ENCODE measurements at places on chromosomes 12 and 14.
A peak's percentile ranks its signal among the peaks of the same experiment; 100 is the strongest.

- peak; percentile 63 for DNase-seq
Measured at GRCh38 chr14:101838476-101838875, 77.0 kb downstream of the PPP2R5C start.

DNA sequence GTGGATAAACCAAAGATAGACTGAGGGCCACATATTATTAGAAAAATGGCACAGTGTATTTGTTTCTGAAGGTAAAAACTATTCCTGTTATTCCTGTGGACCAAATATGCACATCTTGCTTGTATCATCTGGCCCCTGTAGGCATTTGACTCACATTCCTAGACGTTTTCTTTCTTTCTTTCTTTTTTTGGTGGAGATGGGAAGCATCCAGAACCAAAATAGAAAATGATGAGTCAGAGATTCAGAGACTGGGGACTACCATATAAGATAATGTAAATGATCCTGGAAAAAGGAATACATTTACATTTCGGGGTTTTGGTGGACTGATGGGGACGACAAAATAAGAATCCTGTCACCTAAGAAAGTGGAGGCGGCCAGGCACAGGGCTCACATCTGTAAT is 24.2 kb downstream of the TRIM9 start:
- DNase-seq = no peak

DNA sequence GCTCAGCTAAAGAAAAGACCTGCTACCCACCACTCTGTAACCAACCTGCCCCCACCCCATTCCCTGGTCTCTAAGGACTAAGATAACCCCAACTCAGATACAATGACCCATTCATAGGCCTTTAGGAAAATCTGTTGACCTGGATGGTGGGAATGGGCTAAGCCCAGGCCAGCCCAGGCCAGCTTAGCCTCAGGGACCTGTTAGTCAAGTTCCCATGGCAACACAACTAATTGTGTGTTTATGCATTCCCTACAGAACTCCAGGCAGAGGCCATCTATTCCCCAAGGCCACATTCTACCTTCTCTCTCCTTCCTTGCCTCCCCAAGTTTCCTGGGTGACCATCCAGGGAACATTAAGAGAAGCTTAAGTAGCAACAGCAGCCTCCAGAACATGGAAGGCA is 16.1 kb upstream of the KRT8 start:
- DNase-seq = no peak

DNA sequence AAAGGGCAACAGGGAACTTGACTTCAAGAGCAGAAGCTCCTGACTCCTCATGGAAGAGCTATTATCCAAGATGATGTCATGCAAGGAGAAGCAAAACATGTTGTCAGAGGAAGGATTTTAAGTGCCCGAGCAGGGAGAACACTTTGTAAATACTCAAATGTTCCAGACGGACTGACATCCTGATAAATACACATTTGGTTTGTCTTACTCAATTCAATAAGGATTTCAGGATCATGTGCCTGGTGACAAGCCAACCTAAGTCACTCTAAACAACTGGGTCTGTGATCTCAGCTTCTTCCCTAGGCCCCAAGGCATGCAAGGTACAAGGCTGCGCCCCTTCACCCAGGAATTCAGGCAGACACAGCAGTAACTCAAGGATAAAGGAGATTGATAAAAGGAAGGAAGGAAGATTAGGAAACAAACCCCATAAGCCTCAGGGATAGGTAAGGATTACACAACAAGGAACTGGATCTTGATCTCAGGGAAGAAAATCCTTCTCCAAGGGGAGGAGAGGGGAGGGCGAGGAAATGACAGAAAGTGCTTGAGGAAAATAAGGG is 26.8 kb upstream of the CEBPE start:
- DNase-seq = no peak

DNA sequence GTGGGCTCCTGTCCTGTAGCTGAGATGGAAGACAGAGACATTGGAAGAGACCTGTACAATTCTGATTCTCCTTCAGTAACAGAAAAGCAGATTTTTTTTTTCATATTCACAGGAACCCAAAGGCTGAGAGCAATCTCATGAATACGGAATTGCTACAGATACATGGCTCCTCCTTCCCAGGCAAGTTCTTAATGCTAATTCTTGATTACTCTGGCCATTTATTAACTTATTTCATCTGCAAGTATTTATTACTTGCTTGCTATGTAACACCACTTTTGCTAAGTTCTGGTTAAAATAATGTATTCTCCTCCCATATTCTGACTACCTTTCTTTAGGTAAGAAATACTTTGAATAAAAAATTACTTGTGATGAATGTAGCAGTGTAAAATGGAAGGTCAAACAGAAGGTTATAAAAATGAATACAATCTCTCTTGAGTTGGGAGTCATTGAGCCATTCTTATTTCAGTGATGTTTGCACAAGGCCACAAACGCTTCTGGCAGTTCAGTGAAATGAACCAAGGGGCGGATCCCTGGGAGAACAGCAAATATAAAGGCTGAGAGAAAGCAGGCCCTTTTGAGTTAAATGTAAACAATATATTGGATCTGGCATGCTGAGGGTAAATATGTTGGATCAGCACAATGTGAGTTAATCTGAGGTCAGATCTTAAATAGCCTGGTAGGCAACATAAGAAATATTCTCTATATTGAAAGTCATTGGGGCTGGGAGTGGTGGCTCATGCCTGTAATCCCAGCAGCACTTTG is 37.6 kb downstream of the MUCL1 start:
- DNase-seq = no peak

DNA sequence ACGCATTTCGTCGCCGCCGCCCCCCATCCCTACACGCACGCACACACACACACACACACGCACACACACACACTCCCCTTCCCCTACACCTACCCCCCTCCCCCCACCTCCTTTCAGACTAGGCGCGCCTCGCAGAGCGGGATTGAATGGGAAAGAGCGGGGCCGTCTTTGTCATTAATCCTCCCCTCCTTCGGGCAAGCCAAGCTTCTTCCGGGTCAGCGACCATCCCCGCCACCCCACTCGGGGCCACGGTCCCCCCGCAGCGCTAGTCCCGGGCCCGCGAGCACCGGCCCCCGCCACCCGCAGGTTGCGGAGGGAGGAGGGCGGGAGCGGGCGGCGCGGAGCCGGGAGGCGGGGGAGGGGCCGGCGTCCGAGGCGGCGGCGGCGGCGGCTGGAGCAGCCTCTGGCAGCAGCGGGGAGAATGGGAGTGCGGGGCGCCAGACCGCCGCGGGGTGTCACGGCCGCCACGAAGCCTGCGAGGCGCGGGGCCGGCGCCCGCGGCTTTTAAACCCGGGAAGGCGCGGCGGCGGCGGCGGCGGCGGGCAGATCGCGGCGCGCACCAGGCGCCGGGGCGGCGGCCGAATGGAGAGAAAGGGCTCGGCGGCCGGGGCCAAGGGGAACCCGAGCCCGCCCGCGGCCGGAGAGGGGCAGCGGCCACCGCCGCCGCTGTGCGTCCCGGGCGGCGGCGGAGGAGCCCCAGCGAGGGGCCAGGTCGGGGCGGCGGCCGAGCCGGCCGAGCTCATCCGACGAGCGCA is at the start of gene TTC9:
Gene TTC9, plus strand, starts transcription at position 369 of the 755 bp plus-strand sequence. Its CDS starts 214 bp downstream, at position 583.
- no peak for DNase-seq

DNA sequence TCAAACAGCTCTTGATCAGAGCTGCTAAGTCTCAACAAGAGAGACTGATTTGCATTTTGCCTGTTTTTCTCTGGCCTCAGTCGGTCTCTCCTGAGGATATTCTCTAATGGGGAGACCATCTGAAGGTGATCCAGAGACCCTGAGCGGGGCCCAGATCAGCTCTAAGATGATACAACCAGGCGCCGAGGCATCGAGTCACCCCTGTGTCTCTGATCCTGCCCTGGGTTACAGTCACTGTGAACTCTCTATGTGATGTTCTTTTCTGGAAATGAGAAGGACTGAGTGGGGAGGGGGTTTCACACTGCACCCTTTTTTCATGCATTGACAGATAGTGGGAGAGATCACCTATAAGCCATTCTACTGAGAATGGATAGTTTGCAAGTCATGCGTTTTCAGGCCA is 247.6 kb upstream of the PWP1 start:
- DNase-seq = no peak

- peak; percentile 50 for DNase-seq
Measured at GRCh38 chr14:52314595-52315354, 663 bp downstream of the PTGER2 start.

DNA sequence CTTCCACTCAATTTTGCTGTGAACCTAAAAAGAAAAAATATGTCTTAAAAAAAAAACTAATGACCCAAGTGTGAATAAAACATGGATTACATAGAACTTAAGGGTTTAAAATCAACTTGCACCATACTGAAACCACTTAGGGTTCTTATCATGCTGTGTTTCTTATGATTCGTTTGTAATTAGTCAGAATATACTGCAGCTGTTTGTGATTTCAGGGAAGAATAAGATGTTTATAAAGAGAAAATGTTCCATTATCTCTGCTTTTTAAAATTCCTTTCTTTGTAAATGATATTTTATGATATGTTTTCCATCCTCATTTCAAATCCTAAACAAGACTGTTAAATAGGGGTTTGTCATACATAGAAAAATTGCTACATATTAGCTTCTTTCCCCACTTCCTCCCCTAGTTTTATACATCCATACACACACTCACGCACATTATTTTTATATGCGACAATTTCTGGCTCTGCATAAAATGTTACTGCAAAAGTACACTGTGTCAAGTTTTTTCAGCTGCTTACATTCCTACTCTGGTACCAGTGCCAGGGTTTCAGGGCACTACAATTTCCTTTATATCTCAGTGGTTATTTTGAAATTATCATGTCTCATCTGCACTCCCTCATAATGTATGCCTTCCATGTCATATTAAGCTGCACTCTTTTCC is 275.2 kb upstream of the GARIN6 start:
- DNase-seq = no peak

DNA sequence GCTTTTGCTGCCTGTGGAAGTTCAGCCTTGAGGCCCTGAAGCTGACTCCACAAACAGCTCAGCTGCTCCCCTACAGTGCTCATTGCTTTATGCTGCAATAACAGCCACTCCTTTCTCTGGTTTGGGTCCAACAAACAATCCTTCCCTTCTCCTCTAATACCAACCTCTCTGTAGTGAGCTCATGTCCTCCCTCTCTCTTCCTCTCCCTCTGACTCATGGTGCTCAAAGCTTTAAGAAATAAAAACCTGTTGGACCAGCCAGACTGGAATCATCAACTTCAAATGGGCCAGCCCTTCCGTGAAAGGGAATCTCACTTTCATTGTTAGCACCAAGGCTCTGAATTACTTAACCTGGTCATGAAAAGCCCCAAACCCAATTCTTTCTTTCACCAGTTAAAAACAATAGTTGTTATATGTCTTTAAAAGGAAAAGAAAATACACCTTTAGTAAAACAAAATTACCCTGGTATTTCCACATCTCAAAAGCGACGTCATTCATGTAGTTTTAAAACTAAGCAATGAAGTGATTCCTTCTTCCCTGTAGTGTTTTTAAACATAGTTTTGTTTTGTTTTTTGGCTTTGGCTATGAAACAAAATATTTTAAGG is 126.4 kb downstream of the DUSP6 start:
- no peak for DNase-seq

DNA sequence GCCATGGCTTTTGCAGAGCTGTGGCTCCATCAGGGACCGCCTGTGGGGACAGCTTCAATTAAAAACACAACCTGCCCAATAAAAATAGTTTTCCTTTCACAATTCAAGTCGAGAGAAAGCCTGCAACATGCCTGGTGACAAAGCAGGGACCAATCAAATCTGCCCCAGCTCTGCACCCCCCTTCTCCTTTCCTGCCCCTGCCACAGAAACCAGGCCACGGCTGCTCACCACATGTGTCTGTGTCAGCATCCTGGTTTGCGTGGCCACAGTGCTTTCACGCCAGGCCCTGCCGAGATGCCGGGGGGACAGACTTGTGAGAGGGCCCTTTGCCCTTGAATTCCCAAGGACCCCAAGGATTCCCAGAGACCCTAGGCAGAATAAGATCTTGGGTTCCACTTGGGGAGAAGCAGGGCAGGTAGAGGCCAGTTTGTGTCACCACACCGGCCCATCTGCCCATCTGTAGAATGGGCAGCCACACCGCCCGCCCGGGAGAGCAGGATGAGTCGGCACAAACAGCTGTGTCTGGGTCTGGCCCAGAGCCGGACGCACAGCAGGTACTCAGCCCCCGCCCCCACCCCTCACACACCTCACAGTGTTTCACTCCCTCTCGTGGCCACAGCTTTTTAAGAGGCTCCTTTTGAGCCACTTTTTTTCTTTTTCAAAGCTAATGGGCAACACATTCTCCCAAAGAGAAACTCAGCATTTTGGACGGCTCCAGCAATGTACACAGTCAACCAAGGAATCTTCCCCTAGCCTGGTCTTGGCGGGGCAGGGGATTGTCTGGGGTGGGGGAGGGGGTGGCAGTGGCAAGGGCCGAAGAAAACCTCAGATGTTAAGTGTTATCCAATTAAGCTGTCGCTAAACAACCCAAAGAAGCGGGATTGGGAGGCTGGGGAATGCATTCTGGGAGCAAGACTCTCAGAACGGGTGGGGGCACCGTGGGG is 41.5 kb downstream of the BCL11B start:
- no peak for DNase-seq

DNA sequence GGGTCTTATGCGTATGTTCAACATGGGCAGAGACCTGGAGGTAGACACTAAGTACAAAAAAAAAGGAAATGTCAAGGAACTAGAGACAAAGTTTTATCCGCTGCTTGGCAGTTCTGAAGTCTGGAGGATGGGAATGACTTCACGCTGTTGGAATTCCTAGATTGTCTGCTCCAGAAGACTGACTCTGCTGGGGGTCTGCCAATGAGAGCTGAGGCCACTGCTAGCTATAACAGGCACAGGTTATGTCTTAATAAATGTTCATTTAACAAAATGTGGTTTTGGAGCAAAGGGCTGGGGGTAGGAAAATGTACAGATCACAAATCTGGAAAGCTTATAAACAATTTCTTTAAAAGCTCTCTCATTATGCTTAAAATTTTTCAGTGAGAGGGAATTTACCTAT is 5.9 kb downstream of the RNASE8 start:
- no peak for DNase-seq

GRCh38 chr14:102629011-102629444 is 36.6 kb downstream of the RCOR1 start:
- peak; percentile 60 for DNase-seq

DNA sequence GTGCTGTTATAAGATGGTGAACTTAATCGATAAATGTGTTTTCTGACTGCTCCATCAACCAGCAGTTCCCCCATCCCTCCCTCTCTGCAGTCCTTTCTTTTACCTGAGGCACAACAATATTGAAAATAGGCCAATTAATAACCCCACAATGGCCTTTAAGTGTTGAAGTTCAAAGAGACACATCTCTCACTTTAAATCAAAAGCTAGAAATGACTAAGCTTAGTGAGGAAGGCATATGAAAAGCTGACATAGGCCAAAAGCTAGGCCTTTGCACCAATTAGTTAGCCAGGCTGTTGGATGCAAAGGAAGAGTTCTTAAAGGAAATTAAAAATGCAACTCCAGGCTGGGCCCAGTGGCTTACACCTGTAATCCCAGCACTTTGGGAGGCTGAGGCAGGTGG is 43.7 kb downstream of the SAV1 start:
- DNase-seq = no peak

GRCh38 chr12:33794954-33795353 is 227.3 kb upstream of the ALG10 start:
- DNase-seq = no peak

- DNase-seq = no peak
Measured at GRCh38 chr14:100609941-100610391, 22.7 kb upstream of the BEGAIN start.

All from hematopoietic multipotent progenitor cell treated with erythropoietin and hydrocortisone succinate and interleukin-3 and kit ligand, for 6 days (in vitro differentiated cells).